ENCODE measurements at places on chromosomes 3 and 15.

DNA sequence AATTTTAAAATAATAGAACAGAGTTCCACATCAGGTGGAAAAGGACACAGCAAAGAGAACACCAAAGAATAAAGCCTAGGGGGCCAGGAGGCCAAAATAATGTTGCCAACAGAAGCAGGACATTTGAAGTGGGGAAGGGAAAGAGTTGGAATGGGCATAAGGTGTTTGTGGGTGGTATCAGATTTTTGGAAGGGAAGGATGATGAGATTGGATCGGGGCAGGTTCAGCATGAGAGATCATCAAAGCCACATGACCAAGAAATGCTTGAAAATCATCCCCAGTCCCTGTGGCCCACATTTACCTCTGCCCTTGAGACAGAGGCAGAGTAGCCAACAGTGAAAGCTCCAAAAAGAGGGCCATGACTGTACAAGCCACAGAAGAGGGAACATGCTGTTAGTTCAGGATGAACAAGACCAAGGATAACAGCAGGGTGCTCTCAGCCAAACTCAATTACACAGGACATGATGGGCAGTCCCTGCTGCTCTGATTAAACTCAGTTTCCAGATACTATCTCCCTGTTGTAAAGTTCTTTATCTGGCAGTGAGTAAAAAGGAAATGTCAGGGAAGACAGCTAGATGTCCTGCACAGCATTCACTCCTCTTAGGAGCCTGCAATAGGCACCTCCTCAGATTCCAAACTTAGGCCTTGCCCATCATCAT, 32.5 kb downstream of the RAB27A start:
- DNase-seq = no peak

GRCh38 chr15:98124581-98124980, 164.1 kb downstream of the ARRDC4 start:
- DNase-seq = no peak

GRCh38 chr3:31176045-31176444, 281.6 kb upstream of the GADL1 start:
- no peak for DNase-seq

GRCh38 chr3:104178680-104179079, 1188.0 kb upstream of the ALCAM start:
- DNase-seq = no peak

- DNase-seq = no peak
Measured at GRCh38 chr15:26667222-26667988, 105.5 kb downstream of the GABRB3 start.

DNA sequence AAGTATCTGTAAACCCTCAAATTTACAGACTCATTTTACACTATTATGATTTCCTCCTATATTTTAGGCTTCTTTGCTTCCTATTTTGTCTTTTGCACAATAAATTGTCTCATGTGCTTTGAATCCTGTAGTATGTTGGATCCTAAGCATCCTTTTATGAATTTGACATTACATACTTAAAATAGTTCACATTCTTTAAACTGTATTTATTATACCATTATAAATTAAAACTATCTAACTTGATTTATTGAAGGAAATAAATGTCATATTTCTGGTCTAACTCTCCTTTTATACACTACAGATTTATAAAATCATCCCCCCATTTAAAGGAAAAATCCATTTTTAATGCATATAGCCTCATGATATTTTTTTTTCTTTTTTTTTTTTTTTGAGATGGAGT, 32.6 kb downstream of the EHHADH start:
- no peak for DNase-seq

DNA sequence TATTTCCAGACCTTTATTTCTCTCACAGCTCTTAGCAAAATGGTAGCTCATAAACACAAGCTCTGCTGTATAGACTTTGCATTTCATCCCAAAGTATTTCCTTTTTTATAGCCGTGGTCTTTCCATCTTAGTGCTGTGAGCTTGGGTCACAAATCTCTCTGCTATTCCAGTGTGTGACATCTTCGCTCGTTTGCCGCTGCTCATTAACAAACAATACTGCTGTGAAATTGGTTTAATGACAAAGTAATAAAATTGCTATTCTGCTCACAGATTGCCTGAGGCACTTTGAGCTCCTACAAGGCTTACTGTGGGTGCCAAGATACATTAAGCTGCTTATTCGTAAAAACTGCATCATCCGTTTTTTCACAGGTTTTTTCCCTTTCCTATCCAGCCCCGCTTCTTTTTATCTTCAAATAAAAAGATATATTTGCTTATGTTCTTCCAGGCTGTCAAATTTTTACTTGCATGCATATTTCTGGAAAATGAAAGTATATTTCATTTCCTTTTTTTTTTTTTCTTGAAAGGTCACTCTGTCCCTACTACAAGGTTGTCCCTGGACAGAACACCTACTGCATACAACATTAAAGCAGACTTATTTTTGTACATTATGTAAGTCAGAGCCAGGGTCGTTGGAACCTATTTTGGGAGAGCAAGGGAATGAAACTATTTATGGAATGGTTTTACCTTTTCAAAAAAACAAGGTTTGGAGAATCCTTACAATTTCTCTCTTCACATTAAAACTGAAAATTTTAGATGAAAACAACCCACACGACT, 174.5 kb downstream of the MEIS2 start:
- DNase-seq = no peak

DNA sequence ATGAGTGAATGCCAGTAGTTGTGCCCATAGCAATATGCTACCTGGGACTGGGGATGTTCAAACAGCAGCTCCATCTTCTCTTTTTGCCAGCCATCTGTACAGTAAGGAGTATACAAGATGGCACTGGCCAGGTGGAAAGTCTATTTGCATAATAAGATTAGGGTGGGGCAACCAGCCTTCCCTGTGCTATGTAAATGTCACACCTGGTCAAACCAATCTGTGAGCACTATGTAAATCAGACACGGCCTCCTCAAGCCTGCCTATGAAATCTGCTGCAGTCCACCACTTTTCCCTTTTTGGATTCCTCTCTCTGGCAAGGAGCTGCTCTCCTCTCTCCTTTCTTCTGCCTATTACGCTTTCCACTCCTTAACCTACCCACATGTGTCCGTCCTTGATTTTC, 53.0 kb downstream of the C3orf80 start:
- DNase-seq = no peak

- no peak for DNase-seq
Measured at GRCh38 chr15:90214553-90215196, 13.5 kb downstream of the SEMA4B start.

- DNase-seq = no peak
Measured at GRCh38 chr15:64623347-64623996, 151.9 kb downstream of the RBPMS2 start.

DNA sequence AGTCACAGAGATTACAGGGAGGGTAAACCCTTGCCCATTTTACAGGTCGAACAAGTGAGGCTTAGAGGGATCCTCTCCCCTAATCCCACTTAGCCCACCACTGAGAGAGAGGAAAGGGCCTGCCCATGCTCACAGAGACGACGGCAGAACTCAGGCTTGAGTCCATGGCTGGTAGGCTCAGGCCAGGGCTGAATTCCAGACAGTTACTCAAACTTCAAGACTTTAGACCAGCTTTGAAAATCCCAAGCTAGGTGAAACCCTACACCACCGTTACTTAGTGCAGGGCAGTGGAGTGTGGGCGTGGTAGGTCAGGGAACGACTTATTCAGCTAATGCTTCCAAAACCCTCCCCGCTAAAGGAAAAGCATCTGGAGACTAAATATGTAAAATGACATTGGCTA, 16.4 kb downstream of the GRIP2 start:
- no peak for DNase-seq

- DNase-seq = no peak
Measured at GRCh38 chr3:8650583-8651416, 6.2 kb upstream of the SSUH2 start.

- DNase-seq = no peak
Measured at GRCh38 chr3:126509597-126510307, 7.8 kb downstream of the UROC1 start.

DNA sequence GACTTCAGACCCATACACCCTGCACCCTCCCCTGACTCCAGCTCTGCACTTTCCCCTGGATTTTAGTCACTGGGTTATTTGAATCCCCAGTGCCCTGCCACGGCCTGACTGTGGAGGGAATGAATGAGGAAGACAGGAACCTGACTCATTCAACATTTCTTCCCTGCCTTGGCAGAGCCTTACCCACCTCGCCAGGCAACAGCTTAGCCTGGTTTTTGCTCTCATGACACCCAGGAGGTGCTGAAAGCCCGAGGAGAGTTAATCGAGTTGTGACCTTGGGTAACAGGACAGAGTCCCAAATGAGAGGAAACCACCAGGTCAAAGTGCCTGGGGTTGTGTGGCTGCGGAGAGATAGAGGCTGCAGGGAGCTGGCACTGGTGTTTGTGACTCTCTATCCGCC, 128.3 kb downstream of the SMAD6 start:
- no peak for DNase-seq

DNA sequence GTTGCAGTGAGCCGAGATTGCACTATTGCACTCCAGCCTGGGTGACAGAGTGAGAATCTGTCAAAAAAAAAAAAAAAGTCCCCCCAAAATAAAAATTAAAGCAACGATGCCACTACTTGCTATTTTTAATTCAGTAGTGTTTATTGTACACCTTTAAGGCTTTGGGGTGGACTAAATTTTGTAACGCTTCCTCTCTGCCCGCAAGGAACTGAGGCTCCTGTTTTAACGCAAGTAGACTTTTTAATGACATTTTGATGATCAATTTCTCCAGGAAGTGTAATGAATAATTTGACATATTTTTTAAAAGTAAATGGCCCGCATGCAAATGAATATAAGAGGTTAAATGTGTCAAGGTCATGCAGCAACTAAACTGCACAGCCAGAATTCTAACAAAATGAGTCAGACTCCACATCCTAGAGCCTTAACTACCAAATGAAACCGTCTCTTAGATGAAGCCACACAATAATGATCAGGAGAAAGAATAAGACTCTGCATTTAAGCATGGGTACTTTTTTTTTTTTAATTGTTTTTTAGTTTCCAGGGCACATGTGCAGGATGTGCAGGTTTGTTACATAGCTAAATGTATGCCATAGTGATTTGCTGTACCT, 96.8 kb upstream of the LMOD3 start:
- DNase-seq = no peak

DNA sequence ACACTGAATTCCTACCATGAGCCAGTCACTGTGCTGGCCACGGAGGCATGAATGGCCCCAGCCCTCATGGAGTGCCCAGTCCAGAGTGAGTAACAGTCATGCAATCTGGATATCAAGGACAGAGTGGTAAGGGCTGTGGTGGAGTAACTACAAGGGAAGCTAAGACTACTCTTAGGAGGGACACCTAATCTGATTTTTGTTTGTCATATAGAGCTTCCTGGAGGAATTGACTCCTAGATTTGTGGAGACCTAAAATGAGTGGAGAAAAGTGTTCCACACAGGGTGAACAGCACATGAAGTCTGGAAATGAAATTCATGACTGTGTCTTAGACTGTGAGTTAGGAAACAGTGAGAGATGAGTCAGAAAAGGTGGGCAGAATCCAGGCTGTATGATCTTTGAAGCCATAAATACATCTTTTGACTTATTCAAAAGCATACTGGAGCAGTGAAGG, 219.9 kb downstream of the NFKBIZ start:
- DNase-seq = peak; percentile 65

DNA sequence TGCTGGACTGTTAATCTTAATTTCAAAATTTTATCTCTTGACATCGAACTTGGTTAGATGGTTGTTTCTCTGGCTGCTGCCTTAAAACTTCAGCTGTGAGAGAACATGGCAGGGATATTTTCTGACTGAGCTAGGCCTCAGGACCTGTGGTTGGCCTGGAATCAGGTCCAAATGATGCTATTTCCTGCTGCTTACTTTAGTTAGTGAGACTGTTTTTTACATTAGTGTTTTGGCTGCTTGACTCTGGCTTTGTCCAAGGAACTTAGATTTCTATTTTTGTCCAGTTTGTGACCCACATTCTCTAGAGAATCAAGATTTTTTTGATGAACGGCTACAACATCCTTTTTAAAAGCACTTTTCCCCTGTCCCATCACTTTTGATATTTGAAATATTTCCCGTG, 497.9 kb upstream of the SGO1 start:
- DNase-seq = peak; percentile 9

DNA sequence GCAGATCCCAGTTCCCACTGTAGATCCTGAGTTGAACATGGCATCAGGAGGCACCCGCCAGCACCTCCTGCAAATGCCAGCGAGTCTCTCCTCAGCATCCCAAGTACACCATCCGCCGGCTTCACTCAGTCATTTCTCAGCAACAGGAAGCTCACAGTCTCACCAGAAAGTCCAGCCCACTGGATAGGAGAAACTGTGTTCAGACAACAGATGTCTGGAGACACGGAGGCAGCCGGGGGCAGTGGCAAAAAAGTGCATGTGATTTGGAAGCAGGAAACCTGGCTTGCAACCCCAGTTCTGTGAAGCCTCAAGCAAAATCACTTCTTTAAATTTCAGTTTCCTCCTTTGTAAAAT, 68.7 kb downstream of the SRGAP3 start:
- no peak for DNase-seq

DNA sequence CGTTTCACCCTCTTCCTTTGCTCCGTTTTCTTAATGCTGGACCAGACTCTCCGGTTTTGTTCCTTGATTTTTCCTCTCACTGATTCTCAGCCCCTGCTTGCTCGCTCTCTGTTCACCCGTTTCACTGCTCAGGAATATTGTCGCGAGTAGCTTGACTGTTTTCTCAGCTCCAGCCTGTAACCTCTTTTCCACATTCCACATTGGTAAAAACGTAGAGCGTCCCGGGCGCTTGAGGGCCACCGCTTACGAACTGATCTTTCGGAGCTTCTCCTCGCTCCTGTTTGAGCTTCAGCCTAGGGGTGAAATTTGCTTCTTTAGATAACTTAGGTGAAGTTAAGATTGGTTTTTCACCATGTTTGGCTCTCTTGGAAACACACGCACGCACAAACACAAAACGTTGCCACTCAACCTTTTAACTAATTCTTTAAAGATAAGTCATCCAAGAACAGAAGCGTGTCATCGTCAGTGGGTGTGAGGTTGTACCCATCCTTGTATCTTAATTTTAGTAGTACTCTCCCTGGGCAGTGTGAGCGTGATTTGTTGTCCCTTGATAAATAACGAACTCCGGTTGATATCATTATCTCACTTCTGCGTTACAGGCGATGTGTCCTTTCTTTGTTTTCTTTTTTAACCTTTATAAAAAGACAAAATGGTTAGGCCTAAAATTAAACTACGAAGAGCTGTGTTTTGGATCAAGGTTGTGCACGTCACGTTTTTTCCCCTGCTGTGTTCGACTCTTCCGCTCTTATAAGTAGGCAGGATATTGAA, 1.0 kb downstream of the PAK2 start:
- no peak for DNase-seq

Measured in HS-5 (cell line).